Choroid plexus epithelial cell (primary cell): ENCODE measurements at places on chromosomes 12 and 14.

GRCh38 chr12:42145552-42146215 is 1.0 kb upstream of the GXYLT1 start:
- DNase-seq: peak; percentile 18

DNA sequence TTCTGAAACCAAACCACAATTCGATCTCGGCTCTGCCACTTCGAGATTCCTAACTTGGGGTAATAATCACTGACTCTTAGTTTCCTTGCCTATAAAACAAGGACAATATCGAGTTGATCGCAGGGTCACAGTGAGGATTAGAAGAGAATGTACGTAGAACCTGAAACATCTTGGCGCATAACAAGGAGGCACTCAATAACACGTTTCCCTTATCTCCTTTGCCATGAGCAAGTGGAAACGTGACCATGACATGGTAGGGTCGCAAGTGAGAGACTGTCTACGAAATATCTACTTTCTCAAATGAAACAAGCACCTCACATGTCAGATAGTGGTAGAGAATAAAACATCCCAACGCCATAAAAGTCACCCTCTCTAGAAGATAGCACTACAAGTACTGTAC is 2.3 kb downstream of the DICER1 start:
- no peak for DNase-seq

DNA sequence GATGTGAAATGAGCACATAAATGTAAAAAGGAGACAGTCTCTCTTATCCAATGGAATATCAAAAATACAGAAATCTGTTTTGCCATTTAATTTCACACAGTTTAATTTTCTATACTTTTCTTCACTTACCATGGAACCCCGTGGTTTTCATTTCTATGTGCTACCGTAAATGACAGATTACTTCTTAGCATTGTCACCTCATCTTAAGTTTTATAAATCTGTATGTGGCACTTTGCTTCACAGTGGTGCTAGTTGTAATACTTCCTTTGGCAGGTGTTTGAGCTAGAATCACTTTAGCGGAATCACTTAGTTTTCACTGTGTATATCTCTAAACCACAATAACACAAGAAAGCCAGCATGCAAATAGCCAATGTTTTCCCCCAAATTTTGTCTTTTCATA is 781.9 kb upstream of the MGAT4C start:
- no peak for DNase-seq

GRCh38 chr12:115149279-115149678 is 465.3 kb upstream of the TBX3 start:
- DNase-seq: no peak

DNA sequence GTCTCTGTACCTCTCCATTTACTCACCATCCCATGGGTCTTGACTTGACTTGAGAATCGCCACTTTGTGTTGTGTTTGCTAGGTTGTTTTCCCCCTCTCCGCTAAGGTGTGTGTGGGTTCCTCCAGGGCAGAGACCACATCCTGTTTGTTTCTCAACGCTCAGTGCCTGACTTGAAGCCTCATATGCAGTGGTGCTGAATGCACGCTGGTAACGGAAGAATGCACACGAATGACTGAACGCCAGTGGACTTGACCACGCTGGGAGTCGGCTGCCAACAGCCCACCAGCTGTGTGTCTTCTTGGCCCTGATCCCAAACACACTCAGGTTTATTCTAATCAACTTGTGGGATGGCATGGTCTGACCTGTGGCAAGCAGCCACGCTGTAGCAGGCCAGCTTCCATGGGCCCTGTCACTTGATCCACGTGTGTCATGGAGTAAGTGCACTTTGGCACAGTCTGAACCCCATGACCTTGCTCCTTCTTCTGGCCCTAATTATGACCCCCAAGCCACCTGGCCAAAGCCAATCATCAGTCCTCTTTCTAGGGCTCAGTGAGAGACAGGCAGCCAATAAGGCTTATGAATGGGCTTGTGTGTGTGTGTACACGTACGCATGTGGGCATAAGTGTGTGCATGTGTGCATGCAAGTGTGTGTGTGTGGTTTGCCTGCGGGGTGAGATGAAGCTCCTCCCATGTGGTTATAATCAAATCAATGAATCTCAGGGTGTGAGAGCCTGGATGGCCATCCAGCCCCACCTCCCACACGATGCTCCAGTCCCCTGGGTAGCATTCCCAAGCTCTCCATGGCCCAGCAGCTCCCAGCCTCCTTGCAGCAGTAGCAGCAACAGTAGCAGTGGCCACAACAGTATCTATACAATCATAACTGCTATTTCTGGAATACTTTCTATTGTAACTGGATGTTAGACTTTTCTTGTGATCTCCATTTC is 6.4 kb upstream of the TC2N start:
- peak; percentile 50 for DNase-seq
